Osteoblast (primary cell): ENCODE measurements at places on chromosomes 1 and 21. TPM values are rescaled to one million over a fixed set of nuclear protein-coding genes. Genes with fewer than 3 reads are reported as not detected.

The FHAD1 gene
- total RNA-seq: 0.72 and 1.8 TPM in 2 replicates

The FAM72C gene
- total RNA-seq: 0.36 and 0.59 TPM in 2 replicates

The TMEM54 gene
- total RNA-seq: 16.5 and 22.4 TPM in 2 replicates

The WDR77 gene
- 29.7 and 33.3 TPM in 2 replicates for total RNA-seq

The SV2A gene
- 20.3 and 23.2 TPM in 2 replicates for total RNA-seq

The NPHS2 gene
- total RNA-seq: not detected in 2 replicates

The ARHGAP29 gene
- total RNA-seq: 13.3 and 17.0 TPM in 2 replicates
